ENCODE measurements at places on chromosomes 5 and 9.

GRCh38 chr9:20441711-20442423 lies 180.4 kb downstream of the MLLT3 start:
- no peak for DNase-seq

- DNase-seq = no peak
Observed at GRCh38 chr5:4984461-4984860, 155.7 kb upstream of the ADAMTS16 start.

GRCh38 chr5:116453988-116454411 lies 120.6 kb downstream of the SEMA6A start:
- no peak for DNase-seq

GRCh38 chr5:33887268-33887667 lies 4.5 kb downstream of the ADAMTS12 start:
- DNase-seq = no peak

DNA sequence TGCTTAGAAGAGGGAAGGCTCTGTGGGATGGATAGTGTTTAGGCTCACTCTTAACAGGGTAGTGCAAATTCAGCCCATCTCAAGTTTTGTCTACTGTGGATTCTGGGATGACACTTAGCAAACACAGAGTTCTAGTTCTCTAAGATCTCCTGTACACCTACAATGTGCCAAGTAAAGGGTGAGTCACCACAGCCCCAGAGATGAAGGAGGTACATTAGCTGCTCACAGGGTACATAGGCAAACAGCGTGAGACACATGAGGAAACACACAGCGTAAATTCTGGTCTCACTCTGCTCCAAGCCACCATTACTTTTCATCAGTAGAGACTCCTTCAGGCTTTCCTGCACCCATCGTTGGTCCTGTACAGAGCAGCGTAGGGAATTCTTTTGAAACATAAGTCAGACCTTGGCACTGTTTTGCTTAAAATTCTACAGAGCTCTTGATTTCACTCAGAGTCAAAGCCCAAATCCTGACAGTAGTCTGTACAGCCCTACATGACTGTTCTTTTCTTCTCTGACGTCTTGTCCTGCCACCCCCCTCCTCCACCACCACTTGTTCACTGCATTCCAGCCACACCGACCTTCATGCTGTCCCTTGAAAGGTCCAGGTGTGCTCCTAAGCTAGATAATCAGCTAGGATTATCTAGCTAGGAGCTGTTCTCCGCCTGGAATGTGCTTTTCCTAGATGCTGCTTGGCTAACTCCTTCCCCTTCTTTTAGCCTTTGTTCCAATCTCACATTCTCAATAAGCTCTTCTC lies 8.7 kb downstream of the ASTN2 start:
- DNase-seq = no peak

DNA sequence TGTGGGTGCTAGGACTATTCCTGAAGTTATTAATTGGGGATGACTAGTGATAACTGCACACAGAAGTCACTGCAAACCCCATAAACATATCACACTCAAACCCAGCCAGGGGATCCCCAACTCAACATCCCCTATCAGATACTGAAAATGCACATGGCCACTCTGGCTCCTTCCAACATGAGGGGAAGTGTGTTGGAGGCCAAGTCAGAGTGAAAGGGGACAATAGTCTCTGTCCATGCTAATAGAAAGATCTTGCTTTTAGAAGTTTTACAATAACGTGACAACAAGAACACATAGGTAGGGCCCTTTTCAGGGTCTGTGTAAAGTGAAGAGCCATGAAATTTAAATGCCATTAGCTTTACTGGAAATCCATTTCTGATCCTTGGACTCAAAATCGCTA lies 98.8 kb upstream of the SEMA6A start:
- DNase-seq = no peak

- DNase-seq = peak; percentile 4
Observed at GRCh38 chr5:30343707-30344106, 849.8 kb upstream of the CDH6 start.

- peak; percentile 5 for DNase-seq
Observed at GRCh38 chr5:96065685-96066385, 104.2 kb upstream of the ELL2 start.

- peak; percentile 22 for DNase-seq
Observed at GRCh38 chr9:78030296-78030552, 1.4 kb downstream of the GNAQ start.

GRCh38 chr5:168302785-168303184 lies 11.3 kb downstream of the WWC1 start:
- no peak for DNase-seq

DNA sequence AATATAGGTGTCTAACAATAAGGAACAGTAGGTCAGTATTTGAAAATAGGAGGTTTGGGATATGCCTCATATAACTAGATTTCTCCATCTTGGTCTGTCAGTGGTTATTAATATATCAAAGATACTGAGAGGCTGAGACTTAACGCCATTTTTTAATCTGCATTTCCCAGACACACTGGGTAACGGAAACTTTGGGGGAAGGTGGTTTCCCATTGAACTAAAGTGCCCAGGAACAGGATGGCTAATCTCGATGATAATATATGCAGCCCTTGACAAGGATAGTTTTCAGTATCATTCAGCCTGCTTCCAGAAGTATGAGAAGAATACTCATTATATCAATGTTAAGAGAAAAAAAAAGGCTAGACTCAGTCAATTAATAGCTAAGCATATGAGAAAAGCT lies 30.7 kb downstream of the EFNA5 start:
- no peak for DNase-seq

DNA sequence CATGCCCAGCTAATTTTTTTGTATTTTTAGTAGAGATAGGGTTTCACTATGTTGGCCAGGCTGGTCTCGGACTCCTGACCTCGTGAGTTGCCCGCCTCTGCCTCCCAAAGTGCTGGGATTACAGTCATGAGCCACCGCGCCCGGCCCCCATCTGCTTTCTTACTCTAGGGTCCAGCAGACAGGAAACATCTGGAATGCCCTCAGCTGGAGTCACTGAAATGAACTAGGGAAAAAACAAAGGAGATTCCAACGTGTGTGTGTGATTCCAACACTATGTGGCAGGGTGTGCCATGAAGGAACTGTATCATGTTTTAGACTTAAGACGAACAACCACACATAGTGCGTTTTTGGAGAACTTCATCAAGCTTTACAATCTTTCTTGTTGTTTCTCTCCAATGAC lies 540.1 kb upstream of the DAP start:
- no peak for DNase-seq

- no peak for DNase-seq
Observed at GRCh38 chr5:147927901-147928300, 21.6 kb upstream of the C5orf46 start.

DNA sequence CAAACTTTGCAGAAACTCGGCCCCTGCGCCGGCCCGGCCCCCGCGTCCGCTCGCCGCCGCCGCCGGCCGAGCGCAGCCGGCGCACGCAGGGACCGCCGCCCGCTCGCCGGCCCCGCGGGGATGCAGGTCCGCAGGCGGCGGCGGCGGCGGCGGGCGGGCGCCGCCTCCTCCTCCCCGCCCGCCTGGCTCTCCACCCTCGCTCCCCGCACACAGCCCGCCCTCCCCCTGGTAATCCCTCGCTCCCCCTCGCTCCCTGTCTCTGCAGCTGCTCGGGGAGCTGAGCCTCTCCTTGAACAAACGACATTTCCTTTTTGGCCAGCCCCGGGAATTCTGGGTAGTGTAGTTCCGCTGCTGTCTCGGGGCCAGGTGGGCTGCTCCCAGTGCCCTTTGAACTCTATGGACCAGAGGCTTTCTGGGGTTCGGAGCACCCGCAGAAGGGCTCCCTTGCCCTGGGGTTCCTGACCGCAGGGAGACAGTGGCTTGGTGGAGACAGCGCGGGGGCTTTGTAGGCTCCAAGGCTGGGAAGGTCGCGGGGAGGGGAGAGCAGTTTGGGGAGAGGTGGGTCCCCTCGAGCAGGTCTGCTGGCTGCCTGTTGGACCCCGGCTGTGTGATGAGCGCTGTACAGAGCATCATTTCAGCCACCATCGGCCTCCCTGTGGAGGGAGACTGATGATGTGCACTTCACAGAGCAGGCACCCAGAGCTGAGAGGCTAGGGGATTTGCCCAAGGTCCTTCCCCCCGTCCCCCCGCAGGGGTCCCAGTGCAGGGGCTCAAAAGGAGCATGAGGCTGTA lies 1.8 kb upstream of the FAM78A start:
- peak; percentile 87 for DNase-seq

GRCh38 chr5:115530426-115530825 lies 14.1 kb downstream of the FEM1C start:
- no peak for DNase-seq

DNA sequence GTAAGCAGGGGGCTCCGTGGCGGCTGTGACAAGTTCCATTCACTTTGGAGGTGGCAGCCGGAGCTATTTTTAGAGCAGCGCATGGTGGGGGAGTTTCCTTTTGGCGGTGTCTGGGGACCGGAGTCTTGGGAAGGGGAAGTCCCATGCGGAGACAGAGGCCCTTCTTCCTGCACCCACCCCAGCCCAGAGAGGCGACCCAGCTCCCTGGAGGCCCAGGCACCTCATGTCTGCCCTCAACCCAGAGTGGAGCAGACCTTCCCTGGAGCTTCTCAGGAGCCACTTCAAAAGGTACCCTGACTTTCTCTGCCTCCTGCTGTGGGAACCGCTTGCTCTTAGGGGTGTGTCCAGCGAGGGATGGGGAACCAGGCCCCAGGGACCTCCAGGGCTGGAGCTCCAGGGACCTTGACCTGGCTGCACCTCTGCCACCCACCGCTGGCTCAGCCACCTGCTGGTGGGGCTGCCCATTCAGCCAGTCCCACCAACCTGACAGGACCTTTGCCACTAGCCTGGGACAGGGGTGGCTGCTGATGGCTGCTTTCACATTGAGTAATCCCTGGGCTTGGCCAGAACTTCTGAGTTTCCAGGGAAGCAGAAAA lies 34.1 kb downstream of the NEK6 start:
- DNase-seq = no peak

DNA sequence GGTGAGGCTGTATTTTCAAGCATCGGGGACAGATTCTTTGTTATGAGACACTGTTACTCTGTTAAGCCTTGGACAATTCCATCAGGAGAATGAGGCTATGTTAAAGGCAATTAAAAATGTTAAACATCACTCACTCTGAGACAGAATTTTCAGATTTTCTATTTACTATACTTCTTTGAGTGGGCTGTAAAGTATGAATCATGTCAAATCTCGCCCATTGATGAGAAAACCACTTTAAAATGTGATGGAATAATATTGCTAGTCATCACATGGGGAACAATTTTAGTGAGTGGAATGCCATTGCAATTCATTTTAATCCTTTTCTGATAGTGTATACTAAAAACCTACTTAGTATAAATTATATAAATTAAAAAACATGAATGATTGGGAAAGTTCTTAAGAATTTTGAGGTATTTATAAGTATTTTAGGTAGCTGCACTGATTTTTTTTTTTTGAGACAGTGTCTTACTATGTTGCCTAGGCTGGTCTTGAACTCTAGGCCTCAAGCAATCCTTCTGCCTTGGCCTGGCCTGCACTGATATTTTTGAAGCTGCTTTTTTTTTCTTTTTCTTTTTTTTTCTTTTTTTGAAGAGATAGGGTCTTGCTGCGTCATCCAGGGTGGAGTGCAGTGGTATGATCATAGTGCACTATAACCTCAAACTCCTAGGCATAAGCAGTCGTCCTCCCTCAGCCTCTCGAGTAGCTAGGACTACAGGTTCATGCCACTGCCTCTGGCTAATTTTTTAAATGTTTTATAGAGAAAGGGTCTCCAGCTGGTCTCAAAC lies 73.2 kb downstream of the KIAA1958 start:
- DNase-seq = no peak

- DNase-seq = no peak
Observed at GRCh38 chr5:44265713-44266112, 123.5 kb downstream of the FGF10 start.

DNA sequence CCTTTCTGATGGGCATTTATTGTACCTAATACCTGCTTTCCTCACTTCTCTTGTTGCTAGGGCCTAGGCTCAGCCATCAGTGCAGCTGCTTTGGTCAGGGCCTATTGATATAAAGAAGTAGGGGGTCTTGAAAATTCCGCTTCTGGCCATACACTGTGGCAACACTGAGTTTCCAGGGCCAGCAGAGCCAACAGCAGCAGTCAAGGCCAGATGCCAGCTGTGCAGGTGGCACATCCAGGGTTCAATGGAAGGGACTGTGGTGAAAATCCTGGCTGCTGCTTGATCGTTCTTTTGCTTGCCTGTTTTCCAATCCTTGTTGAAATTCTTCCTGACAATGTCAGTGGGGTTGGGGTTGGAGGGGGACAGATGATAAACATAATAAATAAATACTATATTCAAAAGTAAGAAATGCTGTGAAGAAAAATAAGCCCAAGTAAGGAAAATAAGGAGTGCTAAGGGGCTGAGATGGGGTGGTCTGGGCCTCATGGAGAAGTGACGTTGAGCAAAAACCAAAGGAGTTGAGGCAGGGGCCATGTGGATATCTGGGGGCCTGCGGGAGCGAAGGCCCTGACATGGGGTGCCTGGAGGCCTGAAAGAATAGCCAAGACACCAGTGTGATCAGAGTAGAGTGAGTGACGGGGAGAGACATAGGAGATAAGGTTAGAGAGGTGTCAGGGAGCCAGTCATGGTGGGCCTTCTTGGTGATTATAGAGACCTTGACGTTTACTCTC lies 91.0 kb upstream of the ALDH1B1 start:
- no peak for DNase-seq

GRCh38 chr9:109387206-109387605 lies 66.3 kb upstream of the EPB41L4B start:
- DNase-seq = no peak

DNA sequence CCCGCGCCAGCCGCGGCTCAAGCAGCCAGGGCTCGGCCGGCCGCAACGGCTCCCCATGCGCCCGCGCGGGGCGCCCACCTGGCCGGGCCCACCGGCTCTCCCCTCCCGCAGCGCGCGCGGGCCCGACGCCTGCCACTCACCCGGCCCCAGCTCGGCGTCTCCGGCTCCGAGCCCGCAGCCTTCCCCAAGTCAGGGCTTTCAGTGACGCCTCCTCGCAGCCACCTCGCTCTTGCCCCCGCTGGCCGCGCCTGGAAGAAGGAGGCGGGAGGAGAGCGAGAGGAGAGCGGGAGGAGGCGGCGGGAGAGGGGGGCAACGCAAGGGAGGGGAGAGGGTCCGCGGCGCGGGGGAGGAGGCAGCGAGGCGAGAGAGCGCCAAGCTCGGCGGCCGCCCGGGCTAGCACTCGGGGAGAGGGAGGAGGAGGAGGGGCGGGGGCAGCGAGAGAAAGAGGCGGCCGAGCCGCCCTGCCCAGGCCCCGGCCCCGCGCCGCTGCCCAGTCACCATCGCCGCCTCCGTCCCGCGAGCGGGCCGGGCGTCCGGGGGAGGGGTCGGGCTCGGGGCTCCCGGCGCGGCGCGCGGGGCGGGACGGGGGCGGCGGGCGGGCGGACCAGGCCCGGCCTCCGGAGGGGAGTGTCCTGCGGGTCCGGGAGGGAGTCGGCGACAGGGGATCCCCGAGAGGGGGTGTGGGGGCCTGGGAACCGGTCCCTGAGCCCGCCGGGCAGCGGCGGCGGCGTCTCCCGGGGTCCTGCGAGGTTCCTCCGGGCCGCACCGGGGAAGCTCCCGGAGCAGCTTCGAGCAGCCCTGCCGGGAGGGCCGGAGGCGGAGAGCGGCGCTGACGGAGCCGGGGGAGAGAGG lies at the start of gene LHFPL2:
LHFPL2 (minus strand) TSS at position 414 of the 852 bp plus-strand sequence. CDS start 138,559 bp downstream, outside the sequence.
- peak; percentile 55 for DNase-seq

DNA sequence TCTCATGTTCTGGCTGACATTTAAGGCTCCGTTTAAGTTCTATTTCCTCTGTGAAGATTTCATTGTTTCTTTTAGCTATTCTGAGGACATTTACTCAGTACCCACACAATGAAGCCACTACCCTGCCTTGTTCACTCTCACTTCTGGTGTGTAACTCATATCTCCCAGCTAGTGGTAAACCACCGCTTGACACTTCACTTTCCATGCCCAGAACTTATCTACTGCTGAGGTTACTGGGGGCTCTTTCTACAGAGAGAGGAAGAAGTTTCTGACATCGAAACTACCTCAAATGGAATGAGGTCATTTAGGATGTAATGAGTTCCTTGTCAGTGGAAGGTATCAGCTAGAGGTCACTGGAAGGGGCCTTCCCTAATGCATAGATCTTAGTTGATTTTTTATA lies 501.5 kb downstream of the DMAC1 start:
- no peak for DNase-seq
